ENCODE measurements at places on chromosomes 11 and 22.

DNA sequence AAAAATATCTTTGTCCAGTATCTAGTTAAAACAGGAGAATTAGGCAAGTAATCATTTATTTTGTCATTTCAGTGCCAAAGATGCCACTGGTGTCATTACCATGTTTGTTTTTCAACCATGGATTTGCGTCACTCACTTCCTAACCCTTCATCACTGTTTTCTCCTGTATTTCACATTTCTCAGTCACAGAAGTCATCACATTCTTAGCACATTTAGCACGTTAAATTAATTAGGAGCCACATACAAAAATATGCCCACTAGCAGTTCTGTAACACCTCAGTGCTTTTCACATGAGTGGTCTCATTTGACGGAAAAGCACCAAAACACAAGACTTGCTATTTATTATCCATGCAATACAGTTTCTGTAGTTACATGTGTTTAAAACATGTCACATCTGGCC lies 546.0 kb downstream of the METTL15 start:
- DNase-seq: no peak

DNA sequence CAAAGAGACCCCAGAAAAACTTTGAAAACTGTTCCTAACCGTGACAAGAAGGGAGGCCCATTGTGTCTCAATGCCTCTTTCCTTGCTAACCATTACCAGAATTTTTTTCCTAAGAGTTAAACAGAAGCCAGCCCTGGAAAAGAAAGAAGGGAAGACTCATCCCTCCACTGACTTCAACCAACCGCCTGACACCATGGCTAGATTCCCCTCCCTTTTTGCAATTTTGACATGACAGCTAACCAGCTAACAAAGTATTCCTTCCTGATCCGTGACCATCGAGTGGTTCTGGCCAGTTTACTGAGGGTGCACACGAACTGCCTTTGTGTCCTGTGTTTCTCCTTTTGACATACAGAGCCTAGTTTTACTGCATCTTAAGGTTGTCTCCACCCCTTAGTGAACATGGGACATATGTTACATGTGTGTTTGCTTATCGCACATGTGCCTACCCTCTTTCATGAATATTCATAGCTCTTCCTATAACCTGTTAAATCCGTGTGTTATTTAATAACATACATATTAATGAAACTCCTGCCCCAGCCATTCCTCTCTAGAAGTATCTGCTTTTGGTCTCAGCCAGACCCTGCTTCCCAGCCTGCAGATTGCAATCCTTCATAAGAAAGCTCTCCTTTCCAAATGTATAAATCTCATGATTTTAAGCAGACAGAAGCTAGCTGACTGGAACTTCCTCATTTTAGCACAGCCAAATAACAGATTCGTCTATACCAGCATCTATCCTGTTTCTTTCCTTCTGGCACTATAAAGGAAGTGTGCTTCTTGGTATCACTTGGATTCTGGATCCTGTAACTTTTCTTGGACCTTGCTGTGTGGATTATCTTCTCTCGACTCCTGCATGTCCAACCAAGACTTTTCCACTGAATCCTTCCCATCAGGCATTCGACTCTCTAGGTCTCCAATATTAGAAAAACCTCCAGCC lies 37.8 kb downstream of the RASSF10 start:
- no peak for DNase-seq

GRCh38 chr11:91536366-91536765 lies 688.3 kb upstream of the FAT3 start:
- DNase-seq: no peak

- DNase-seq: no peak
Observed at GRCh38 chr11:68792400-68792966, 41.2 kb upstream of the TESMIN start.

- no peak for DNase-seq
Observed at GRCh38 chr11:130403271-130403804, 25.1 kb downstream of the ADAMTS8 start.

DNA sequence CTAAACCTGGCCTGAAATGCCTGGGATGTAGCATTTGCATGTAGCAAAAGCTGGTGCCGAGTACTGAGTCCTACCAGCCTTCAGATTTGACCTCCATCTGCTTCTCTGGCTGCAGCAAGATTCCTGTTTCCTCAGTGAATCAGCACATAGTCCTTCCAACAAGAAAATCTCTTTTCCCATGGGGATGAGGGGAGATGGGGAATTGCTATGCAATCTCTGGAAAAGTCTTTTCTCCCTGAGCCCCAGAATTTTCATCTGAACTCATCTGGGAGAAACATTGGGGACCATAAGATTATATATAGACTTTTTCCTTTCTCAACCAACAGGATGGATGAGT lies 32.0 kb upstream of the YWHAH start:
- no peak for DNase-seq

DNA sequence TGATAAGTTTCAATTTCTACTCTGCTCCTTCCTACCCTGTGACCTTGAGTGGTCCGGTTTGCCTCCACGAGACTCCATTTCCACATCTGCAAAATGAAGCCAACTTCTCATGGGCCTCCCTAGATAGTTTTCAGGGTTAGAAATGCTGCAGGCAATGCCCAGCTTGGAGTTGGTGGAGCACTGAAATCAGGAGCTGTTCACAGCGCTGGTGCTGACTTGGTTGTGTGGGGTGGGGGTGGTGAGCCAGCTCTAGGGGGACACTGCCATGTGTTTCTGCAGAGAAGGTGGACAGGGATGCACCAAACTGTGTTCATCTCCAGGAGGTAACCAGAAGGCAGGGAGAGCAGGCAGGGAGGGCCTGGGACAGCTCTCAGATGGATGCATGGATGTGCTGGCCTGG lies 37.0 kb downstream of the SGSM1 start:
- DNase-seq: no peak

DNA sequence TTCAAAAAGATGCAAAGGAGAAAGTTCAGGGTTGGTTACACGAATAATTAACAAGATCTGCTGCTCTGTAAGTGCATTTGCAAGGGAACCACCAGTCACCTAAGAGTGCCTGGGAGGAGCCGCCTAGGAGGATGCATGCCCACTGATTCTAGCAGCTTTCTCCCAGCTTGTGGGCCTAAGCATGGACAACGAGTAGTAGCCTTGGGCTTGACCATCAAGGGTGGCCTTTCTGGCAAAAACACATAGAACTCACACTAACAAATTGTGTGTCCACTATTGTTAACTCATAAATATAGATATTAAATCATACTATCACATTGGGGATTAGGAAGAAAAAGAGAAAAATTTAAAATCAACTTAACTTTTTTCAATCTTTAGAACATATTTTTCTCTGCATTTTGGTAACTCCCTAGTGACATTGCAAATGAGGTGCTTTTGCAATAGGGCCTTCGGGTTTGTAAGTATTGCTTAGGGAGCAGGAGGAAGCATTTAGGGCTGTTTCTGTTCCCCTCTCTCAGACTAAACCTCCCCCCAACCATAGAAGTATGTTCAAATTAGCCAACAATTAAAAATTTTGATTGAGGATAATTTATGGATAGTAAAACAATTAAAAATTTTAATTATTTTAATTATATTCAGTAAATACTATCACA lies 57.3 kb upstream of the CEP295 start:
- DNase-seq: no peak

DNA sequence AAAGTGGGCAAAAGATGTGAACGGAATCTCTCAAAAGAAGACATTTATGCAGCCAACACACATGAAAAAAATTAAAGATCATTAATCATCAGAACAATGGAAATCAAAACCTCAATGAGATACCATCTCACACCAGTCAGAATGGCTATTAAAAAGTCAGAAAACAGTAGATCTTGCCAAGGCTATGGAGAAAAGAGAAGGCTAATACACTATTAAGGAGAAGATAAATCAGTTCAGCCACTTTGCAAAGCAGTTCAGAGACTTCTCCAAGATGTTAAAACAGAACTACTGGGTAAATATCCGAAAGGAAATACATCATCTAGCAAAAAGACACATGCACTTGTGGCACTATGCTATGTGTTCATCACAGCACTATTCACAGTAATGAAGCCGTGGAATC lies 388.2 kb upstream of the LUZP2 start:
- DNase-seq: no peak

DNA sequence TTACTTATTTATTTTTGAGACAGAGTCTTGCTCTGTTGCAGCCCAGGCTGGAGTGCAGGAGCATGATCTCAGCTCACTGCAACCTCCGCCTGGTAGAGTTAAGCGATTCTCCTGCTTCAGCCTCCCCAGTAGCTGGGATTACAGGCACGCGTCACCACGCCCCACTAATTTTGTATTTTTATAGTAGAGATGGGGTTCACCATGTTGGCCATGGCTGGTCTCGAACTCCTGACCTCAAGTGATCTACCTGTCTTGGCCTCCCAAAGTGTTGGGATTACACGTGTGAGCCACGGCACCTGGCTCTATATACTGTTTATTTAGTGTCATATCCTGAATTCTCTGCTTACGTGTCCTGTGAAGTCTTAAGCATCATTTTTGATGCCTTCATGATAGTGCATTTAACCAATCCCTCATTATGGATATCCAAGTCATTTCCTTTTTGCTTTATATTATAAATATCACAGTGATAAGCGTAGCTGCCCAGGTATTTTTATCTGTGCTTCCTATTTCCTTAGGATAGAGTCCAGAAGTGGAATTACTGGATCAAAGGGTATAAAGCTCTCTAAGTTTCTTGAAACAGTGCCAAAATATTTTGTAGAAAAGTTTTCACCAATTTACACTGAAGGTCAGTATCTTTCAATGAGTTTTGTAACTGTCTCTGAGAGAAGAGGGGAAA lies 871 bp upstream of the SIDT2 start:
- DNase-seq: no peak

DNA sequence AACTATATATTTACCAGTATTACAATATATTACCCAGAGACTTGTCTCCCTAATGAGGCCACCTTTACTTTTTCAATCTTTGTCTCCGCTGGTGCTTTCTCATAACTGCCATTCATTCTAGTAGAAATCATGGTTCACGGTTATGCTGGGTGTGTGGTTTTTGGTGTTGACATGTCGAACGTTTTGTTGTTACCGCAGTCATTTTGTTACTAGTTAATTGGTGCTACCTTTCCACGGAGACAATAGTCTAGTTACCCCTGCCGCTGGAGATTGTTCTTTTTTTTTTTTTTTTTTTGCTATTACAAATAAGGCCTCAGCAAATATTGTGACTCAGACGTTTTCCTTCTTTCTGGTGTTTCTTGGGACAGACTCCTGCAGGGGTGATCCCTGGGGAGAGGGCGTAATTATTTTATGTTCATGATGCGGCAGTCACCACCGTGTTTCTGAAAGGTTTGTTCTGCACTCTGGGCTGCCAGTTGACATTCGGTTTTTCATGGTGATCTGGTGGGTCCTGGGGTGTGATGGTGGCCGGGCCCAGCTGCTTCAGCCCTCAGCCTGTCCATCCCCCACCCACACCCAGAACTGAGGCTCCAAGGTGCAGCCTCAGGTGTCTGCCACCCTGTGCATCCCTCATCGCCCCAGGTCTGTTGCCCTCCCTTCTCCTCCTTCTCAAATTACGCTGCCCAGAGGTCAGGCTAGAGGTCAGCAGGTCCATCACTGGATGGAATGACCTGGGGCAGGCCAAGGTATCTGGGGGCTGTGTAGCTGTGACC lies 28.6 kb downstream of the LRP5 start:
- no peak for DNase-seq

- no peak for DNase-seq
Observed at GRCh38 chr11:29328961-29329441, 687.8 kb downstream of the KCNA4 start.

DNA sequence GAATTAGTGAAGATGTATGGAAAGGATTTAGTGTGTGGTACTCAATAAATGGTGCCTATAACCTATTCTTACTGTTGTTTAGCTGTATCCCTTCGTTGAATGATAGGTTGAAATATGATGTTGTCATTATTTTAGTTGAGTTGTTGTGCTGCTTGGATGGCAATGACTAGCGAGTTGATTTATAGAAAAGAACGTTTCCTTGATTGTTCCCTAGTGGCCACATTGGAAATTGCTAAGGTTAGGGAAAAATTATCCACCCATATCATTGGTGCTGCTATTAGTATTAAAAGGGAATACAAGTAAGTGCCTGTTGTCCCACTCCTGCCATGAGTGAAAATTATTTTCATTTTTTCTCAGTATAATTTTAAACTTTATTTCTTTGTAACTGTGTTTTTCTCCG lies 14.5 kb downstream of the EMSY start:
- DNase-seq: no peak

DNA sequence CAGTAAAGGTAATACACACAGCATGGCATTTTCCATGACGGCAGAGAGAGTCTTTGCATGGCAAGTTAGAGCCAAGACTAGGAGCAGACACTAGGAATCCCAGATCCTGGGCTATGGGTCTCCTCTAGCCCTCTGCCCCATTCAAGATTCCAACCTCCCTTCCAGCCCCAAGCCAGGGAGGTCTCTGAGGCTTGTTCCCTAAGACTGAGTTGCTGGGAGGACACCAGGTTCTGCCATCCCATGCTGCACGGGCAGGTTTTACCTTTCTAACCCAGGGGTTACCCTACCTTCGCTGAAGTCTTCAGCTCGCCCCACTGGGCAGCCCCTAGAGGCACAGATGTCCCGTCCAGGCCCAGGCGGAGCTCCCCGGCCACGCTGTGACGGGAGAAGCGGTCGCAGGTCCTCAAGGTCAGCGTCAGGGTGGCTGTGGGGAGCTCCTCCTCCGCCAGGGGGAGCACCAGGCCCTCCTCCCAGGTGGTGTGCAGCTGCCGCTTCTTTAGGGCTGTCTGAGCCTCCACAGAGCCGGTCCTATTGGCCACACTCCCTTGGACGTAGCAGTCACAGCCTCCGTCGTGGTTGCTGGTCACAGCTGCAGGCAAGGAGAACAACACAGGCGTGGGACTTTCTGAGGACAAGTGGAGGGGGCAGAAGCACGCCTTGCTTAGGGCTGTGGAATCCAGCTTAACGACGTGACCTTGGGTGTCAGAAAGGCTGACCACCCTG lies 33.8 kb downstream of the SYT13 start:
- no peak for DNase-seq

GRCh38 chr11:3929232-3929631 lies 73.8 kb downstream of the STIM1 start:
- peak; percentile 73 for DNase-seq

DNA sequence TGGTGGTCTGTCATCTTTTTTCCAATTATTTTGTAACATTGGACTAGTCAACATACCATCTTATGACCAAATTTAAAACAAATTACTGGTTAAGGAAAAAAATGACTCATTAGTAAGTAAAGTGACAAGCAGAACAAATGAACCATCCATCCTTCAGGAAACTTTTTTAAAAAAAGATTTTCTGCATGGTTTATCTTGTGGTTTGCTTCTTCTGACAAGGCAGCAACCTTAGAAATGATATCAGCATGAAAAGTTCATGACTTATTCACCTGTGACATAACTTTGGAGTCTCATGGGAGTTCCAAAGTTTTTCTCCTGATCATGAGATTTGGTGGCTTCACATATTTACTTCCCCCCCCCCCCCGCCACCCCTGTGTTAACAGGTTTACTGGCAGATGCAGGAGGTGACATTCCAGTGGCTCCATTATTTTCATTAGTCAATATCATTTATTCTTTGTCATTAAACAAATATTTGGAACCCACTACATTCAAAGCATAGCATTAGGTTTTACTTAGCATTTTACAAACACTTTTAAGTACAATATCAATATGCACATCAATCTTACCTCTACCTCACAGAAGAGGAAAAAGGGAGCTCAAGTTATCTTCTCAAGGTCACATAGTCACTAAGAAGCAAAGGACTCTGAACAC lies 40.7 kb downstream of the DCUN1D5 start:
- no peak for DNase-seq

- DNase-seq: peak; percentile 80
Observed at GRCh38 chr11:66081505-66081904, 11.4 kb downstream of the PACS1 start.
